ENCODE measurements at places on chromosomes 6 and 20.

GRCh38 chr6:17494177-17494576 is 100.8 kb downstream of the CAP2 start:
- DNase-seq, result no peak

DNA sequence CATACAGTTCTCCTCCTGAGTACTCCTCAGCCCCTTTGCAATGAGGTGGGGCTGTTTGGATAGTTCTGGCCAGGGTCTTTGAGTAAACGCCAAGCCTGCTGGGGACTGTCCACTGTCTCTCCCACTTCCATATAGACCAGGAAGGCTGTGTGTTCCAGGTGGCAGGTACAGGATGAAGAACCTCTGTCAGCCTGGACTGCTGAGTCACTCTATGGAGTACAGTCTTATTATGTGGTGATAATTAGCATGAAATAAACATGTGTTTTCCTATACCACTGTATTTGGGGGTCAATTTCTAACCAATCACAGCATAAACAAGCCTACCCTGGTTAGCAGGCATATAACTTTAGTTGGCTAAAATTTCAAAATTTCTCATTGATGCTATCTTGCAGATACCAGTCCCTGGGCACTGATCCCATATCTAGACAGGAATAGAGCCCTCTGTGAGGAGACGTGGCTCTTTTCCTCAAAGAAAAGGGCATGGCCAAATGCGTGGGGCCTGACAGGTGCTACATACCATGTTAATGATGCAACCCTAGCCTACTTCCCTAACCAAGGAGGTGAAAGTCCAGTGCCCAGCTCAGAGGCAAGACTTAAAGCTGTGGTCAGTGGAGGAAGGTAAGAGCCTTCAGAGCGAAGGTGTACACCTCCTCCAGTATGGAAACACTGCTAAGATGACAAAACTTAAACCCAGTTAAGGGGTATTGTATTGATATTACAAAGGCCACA is 4.5 kb upstream of the ALDH8A1 start:
- no peak for DNase-seq

DNA sequence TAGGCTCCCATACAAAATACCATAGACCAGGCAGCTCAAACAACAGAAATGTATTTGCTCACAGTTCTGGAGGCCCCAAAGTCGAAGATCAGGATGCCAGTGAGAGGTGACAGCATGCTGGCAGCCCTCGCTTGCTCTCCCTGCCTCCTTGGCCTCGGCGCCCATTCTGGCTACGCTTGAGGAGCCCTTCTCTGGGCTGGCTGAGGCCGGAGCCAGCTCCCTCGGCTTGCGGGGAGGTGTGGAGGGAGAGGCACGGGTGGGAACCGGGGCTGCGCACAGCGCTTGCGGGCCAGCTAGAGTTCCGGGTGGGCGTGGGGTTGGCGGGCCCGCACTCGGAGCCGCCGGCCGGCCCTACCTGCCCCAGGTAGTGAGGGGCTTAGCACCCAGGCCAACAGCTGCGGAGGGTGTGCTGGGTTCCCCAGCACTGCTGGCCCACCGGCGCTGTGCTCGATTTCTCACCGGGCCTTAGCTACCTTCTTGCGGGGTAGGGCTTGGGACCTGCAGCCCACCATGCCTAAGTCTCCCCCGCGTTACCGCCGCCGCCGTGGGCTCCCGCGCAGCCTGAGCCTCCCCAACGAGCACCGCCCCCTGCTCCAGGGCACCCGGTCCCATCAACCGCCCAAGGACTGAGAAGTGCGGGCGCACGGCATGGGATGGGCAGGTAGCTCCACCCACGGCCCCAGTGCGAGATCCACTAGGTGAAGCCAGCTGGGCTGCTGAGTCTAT is 32.6 kb upstream of the SERPINB9 start:
- no peak for DNase-seq

DNA sequence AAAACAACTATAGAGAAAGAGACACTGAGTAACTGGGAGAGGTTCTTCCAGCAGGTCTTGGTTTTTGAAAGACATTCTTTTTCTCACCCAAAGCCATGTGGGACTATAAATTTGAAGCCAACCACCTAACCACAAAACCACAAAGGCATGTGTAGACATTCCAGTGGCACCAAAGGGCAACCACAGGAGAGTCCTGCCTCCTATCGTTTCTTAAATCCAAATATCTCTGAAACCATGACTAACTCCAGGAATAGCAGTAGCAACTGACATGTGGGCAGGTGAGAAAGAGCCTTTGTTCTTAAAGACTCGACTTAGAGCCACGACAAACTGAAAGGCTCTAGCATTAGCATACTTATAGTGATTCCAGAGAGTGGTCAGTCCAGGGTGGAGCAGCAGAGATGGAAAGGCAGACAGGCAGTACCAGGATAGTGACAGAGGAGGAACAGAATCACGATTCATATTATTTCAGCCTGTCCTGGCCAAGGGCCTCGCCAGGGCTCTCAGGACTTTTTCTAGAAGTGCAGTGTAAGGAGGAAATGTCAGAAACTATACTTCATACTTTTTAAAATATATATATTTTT is 9.4 kb upstream of the COL9A1 start:
- no peak for DNase-seq

- DNase-seq, result peak; percentile 51
Observed at GRCh38 chr6:34055223-34055933, 90.5 kb downstream of the GRM4 start.

DNA sequence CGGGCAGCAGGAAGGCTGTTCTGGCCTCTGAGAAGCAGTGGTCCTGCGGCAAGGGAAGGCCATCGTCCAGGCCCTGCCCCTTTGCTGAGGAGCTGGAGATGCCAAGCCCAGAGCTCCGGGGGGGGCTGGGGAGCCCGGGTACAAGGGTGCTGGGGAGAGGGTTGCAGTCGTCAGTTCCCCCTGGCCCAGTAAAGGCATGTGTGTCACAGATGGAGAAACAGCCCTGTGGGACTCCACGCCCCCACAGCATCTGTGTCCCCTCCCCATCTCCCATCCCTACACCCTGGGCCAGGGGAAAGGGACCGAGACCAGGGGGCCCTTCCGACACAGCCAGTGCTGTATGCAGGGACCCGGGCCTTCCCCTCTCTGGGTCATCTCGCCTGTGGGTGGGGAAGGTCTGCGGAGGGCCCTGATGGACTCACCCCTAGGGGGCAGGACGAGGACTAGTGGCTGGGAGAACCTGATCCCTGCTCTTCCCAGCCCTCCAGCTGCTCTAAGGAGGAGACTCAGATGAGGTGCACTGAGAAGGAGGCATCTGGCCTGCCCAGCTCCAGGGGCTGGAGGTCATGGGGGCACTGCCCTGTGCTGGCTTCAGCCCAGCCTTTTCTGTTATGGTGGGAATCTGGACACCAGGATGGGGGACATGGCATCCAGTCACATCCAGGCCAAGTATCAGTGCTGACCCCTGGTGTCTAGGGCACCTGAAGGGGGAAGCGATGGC is 609 bp downstream of the MYL9 start:
- DNase-seq, result no peak

- no peak for DNase-seq
Observed at GRCh38 chr6:125727216-125727615, 22.2 kb upstream of the HEY2 start.
